ENCODE measurements at places on chromosomes 12 and 14.
A peak's percentile ranks its signal among the peaks of the same experiment; 100 is the strongest.

DNA sequence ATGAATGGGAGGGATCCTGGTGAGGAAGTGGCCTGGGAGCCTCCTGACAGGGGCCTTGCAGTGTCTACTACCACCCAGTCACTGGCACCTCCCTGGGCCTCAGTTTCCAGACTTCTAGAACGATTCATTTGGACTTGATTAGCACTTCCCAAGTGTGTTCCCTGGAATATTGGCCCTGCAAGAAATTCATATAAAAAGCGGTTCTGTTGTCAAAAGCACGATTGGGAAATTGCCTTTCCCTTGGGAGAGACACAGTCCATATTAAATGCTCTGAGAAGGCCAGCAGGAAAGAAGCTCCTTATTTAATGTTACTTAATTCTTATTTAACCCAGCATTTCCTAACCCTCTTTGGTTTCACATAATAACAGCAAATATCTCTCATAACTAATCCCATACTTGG lies 61.9 kb downstream of the DRAM1 start:
- no peak for DNase-seq

DNA sequence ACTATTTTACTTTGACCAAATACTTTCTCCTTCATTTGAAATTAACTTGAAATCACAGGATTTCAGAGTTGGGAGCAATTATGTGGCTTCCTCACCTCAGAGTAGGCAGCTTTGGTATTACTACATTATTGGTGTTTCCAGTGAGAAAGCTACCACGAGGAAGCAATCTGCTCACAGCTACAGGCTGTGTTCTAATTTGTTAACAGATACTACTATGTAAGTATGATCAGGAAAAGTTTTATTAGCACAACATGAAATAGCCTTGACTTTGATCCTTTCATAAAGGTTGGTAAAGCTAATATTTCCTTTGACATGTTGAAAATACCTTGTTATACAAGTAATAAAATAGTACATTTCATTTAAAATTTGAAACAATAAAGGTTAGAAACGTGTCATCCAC lies 30.6 kb downstream of the TAOK3 start:
- no peak for DNase-seq

GRCh38 chr12:98149691-98150210 lies 365.6 kb upstream of the TMPO start:
- DNase-seq, result no peak

DNA sequence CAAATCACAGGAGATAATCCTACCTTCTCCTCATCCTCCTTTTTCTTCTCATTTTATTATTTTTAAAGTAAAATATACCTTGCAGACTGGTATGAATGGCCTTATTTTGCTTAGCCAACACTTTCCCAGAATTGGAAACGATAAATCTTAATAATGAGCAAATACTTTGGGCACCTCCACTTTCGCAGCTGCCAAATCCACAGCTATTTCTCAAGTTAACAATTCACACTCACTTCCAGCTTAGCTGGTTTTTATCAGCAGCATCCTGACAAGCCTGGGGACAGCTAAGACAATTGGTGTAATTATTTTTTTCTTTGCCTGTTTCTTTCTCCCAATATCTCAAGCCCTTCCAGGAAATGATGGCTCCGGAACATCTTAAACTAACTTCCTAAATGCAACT lies 867.5 kb upstream of the TMEM132C start:
- DNase-seq, result peak; percentile 29

GRCh38 chr12:64756376-64756775 lies 2.8 kb downstream of the GNS start:
- no peak for DNase-seq

DNA sequence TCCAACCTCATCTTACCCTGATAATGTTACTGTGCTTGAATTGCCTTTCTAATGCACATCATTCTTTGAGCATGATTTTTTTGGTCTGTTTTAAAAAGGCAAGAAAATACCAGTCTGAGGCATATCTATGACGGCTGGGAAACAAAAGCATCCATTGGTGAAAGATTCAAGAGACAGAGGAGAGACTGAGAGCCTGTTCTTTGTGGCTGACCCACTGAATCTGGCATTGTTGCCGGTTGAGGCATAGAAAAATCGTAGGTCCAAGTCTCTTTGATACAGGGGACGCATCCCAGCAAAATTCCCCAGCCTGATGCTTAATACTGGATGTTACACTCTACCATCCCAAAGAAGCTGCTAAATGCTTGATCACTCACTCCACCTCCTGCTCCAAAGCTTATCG lies 2.9 kb upstream of the KLHL42 start:
- no peak for DNase-seq

GRCh38 chr12:77992760-77993159 lies 162.1 kb downstream of the NAV3 start:
- peak; percentile 36 for DNase-seq

- no peak for DNase-seq
These were observed 25.8 kb downstream of the HIP1R start for GRCh38 chr12:122860854-122861586.

GRCh38 chr12:49880756-49881414 lies 22.8 kb downstream of the FAIM2 start:
- no peak for DNase-seq

- no peak for DNase-seq
These were observed 1449.0 kb upstream of the FLRT2 start for GRCh38 chr14:84080944-84081343.

- DNase-seq, result peak; percentile 56
These were observed 133.6 kb upstream of the NCOR2 start for GRCh38 chr12:124700810-124701592.

GRCh38 chr12:286531-287300 lies 24.1 kb upstream of the SLC6A13 start:
- DNase-seq, result no peak

DNA sequence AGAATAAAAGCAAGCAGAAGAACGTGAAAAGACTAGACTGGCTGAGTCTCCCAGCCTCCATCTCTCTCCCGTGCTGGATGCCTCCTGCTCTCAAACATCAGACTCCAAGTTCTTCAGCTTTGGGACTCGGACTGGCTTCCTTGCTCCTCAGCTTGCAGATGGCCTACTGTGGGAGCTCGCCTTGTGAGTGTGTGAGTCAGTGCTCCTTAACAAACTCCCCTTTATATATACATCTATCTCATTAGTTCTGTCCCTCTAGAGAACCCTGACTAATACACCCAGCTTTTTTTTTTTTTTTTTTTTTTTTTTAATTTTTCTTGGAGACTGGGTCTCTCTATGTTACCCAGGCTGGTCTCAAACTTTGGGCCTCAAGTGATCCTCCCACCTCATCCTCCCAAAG lies 46.9 kb downstream of the ACTN1 start:
- no peak for DNase-seq

DNA sequence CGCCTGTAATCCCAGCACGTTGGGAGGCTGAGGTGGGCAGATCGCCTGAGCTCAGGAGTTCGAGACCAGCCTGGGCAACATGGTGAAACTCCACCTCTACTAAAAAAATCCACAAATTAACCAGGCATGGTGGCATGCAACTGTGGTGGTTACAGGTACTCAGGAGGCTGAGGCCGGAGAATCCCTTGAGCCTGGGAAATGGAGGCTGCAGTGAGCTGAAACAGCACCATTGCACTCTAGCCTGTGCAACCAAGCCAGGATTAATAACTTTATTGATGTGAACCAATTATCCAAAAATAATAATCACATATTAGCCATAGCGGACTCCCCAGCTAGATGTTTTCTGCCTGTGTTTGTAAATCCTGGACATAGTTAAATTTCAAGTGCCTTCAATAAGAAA lies 1.8 kb upstream of the NUDT4 start:
- DNase-seq, result no peak

DNA sequence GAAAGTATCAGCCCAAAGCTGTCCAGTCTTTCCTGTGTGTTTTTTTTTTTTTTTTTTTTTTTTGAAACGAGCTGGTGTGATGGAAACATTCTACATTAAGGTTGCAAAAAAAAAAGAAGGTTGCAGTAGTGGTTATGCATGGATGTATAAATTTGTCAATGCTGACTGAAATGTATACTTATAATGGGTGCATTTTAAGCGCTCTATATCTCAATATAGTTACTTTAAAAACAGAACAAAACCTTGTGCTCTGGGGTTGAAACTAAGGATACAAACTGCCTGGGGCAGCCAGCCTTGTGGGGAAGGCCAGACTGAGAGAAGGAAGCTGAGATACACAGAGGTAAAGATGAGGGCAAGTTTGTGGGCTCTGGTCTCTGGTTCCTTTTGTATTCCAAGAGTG lies 87.3 kb upstream of the RMST start:
- DNase-seq, result no peak

GRCh38 chr14:92964124-92965109 lies 41.5 kb downstream of the CHGA start:
- no peak for DNase-seq

GRCh38 chr14:33796356-33796755 lies 154.5 kb downstream of the EGLN3 start:
- no peak for DNase-seq

- no peak for DNase-seq
These were observed 610 bp upstream of the NUDT14 start for GRCh38 chr14:105181549-105182295.

GRCh38 chr14:34966413-34966812 lies 16.4 kb upstream of the SRP54 start:
- no peak for DNase-seq

GRCh38 chr12:31832740-31833729 lies 104.2 kb upstream of the AMN1 start:
- no peak for DNase-seq

DNA sequence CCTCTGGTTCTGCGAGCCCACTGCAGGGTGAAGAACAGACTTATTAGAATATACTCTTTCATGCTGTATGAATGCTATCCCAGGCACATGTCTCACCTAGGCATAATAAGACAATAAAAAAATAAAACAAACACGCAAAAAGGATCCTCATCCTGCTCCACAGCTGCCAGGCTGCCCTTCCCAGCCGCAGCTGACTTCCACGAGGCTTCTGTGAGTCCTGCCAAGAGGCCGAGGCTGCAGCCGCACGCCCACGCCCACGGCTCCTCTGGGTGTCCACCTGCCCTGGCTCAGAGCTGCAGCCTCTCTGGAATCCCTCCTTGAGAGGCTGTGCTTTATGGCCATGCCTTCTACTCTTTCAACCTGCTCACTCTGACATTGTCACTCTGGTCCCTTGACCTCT lies 6.9 kb downstream of the SMIM41 start:
- no peak for DNase-seq

GRCh38 chr14:33070475-33070874 lies 131.8 kb downstream of the NPAS3 start:
- DNase-seq, result no peak

DNA sequence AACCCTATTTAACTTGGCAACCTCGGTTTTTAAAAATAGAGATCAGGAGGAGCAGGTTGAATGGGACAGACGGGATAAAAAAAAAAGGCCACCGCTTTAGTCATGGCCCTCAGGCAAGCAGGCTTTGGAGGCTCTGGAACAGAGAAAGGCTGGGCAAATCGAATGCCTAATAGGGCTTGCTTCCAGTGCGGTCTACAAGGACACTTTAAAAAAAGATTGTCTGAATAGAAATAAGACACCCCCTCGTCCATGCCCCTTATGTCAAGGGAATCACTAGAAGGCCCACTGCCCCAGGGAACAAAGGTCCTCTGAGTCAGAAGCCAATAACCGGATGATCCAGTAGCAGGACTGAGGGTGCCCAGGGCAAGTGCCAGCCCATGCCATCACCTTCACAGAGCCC lies 265.8 kb downstream of the CPNE8 start:
- no peak for DNase-seq

DNA sequence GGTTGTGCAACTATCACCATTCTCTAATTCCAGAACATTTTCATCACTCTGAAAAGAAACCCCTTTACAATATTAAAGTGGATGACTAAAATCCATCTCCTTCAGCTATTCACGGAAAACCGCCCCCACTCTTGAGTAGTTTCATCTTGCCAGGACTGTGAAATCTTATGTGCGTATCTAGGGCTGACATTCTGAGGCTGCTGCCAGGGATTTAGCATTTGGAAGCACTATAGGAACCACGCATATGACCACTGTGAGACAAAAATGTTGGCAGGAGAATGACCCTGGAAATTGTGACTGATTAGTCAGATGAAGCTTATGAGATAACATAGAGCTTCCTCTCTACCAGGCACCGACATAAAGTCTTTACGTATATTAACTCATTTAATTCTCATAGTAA lies 305.2 kb upstream of the PDE3A start:
- no peak for DNase-seq

DNA sequence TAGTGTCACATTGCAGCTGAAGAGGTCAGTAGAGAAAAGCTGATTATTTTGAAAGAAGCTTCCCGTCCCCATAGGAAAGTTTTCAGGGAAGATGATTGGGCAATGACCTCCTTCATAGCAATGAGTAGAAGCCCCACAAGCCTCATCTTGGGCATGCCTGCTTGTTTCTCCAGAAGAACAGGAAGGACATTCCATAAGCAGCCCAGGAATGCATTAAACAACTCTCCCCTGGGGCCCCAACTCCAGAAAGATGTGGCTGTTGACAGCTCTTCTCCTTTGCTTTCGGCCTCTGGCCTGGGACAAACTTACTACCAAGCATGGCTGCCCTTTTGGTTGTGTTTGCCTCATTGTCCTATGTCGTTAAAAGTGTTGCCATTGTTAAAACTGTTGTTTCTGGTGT lies 5.7 kb upstream of the VDR start:
- no peak for DNase-seq

DNA sequence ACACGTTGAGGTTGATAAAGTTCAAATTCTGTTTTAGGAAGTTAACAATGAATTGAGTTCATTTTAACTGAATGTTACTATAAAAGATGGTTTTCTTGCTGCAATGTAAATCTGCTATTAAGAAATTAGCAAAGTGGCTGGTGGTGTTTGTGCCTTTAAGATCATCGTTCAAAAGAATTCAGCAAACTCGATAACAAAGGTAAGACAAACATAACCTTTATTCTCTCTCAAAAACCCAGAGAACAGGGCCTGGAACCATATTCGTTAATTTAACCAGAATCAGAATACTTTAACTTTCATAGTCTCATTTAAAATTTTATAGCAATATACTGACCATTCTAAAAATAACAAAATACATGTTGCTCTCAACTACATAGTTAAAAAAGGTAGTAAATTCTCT lies 3.4 kb downstream of the TMEM30B start:
- no peak for DNase-seq

DNA sequence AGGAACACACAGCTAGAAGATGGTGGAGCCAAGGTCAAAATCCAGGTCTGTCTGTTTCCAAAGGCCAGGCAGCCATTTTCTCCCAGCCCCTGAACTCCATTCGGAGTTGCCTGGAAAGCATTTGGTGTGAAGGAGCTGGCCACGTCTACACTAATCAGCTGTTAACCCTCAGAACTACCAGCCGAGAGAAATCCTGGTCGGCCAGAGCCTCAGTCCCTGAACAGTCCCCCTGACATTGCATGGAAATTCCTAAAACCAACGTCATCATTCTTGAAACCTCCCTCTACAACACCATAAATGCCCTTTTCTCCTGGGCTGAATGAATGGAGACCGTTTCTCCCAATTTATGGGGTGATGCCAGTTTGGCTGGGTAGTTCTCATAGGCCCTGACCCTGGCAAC lies 245.6 kb downstream of the SLC41A2 start:
- DNase-seq, result no peak

DNA sequence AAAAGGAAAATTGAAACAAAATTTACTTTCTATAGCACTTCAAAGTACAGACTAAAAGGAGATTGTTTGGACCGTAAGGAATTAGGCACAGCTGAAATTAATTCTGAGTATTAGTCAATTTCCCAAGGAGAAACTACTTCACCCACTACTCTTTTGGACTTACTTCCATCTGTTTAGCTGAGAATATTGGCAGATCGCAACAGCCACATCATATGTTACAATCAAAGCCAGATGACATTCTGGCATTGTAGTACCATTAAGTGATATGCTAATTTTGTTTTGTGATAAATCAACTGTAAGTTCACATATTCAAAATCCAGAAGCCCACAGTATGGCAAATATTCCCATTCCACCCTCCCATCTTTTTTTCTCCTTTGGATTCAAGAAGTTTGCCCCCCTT lies 47.1 kb upstream of the ANKS1B start:
- DNase-seq, result no peak

- DNase-seq, result no peak
These were observed 20.6 kb upstream of the EML1 start for GRCh38 chr14:99772371-99773283.

Measured in spinal cord (tissue), 10 donors.